ENCODE measurements at places on chromosomes 12 and 14. TPM values are rescaled to one million over a fixed set of nuclear protein-coding genes. Genes with fewer than 3 reads are reported as not detected.

GRCh38 chr14:69591317-69591716 is 16.6 kb upstream of the CCDC177 start:
- DNase-seq = no peak

DNA sequence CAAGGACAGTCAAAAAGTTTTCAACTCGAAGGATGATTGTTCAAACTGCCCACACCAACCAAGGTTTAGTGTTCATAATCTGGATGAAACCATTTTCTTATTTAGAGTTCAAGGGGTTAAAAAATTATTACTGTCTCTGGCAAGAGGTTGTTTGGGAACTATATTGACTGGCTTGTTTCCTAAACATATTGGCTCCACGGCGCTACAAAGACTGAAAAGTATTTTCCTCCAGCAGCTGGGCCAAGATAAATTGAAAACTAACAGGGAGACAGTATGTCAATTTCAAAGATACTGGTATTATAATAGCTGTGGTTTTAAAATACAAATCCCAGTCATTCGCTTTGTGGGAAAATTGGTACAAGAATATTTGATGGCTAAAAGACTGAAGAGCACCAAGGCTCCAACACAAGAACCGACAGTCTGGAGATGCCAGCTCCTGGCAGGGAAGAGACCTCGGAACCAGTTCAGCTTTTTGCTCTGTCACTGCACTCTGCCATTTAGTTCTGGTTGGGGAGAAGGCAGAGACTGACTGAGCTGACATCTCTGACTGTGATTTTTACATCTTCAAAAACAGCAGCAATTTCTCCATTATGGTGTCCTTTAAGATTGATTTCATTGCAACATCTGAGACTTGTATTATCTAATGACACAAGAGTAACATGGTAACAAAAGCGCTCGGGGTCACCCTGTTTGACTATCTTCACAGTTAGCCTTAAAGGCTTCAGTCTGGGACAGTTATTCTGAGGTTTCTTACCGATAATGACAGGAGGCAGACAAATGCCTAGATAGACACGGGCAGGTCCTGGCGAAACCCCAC is 62.0 kb downstream of the ST8SIA1 start:
- DNase-seq = no peak

DNA sequence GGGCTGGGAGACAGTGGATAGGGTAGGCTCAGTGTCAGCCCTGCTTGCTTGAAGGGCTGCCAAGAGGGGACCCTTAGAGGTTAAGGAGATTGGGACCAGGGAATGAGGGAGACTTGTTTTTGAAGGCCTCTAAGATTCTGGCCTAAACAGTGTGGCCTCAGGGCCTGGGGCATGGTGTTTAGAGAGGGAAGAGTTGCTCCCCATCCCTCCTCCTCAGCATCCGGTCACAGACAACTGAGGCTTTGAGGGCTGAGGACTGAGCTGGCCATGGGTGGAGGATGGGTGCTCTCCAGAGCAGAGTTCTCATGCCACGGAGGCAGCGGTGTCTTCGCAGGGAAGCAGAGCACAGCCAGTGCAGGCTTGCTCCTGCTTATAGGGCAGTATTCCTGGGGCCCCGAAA is 49.4 kb downstream of the KRT80 start:
- DNase-seq = no peak

DNA sequence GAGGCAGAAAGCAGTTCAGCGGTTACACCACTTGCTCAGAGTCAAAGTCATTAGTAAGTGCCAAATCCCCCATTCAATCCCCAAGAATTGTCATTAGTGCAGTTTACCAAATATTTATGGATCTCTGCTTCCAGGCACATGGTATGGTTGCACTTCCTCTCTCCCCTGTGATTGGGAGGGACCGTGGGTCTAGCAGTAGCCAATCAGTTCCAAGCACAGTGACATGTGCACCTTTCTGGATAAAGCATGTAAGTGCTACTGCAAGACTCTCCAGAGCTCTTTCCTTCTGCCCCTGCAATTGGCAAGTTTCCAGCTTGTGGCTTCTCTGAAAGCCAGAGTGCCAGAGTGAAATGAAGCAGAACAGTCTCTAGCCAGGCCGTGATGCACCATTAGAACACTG is 85.3 kb upstream of the FLRT2 start:
- no peak for DNase-seq

DNA sequence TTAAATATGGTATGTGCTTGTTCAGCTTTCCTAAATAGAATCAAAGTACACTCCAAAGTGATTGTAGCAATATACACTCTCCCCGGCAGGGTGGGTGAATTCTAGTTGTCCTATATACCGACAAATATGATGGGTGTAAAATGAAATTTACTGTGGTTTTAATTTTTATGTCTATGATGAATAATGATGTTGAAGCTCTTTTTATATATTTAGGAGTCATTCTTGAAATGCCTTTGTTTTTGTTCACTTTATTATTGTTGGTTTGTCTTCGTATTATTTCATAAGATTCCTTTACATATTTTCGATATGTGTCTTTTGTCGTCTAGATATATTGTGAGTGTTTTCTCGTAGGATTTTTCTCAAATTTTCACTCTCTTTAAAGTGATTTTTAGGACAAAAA is 105.7 kb downstream of the PDE3A start:
- no peak for DNase-seq

The NAV3 gene
- total RNA-seq = 2.9 TPM

DNA sequence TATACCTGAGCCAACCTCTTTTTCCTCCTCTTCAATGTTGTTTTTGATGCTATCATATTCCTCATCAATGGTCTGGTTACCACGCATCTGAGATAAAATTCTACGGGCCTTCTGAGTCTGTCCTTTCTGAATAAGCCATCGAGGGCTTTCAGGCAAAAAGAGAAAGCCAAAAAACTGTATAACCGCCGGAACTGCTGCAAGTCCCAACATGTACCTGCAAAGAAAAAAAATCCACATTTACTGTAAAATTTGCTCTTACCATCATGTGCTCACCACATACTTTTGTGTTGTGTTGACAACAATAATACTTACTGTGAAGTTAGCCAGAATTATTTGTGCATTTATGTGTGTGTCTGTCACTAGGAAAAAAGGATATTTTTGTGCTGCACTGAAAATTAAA is 77.6 kb downstream of the SLC2A13 start:
- DNase-seq = no peak

The PLEKHD1 gene
- total RNA-seq = not detected

DNA sequence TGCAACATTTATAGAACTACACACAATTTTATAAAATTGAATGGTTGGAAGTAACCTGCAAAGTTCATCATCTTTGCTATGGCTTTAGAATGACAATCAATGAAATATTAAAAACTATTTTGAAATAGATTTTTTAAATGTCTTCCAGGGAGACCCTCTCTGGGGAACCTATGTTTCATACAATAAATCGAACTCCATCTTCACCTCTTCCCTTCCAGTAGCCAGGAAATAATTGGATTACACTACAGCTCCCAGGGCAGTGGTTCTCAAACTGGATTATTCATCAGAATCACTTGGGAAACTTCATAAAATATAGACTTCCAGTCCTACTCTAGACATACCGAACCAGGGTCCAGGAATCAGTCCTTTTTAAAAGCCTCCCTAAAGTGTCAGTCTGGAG is 328.4 kb downstream of the DUSP6 start:
- DNase-seq = no peak

The SLC4A8 gene
- 1.9 TPM for total RNA-seq

DNA sequence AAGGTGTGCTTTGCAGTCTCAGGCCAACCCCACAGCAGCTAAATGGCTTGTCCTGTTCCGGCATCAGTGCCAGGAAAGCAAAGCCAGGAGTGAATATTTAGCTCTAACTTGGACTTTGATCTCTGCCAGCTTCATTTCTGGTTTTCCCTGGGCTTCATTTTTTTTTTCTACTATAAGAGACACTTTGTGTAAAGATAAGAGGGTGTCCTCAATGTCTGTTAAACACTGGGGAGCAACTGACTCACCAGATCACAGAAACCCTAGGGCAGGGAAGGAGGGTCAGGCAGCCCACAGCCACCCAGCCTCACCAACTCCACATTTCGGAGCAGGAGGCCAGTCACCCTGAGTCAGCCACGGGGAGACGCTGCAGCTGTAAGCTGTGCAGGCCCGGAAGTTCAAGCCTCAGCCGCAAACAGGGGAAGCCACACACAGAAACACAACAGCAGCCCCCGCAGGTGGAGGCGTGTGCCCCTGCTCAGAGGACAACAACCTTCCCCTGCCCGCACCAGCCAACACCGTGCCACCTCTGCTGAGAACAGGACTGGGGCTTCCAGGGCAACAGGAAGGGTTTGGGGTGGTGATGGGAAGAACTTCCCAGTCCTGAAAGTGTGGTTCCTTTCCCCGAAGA is 6.3 kb downstream of the TNFRSF1A start:
- DNase-seq = peak; percentile 93

The NRXN3 gene
- 1.6 TPM for total RNA-seq

The DBX2 gene
- not detected for total RNA-seq

The RTL1 gene
- not detected for total RNA-seq

GRCh38 chr14:64467566-64467965 is 2.3 kb downstream of the AKAP5 start:
- no peak for DNase-seq

DNA sequence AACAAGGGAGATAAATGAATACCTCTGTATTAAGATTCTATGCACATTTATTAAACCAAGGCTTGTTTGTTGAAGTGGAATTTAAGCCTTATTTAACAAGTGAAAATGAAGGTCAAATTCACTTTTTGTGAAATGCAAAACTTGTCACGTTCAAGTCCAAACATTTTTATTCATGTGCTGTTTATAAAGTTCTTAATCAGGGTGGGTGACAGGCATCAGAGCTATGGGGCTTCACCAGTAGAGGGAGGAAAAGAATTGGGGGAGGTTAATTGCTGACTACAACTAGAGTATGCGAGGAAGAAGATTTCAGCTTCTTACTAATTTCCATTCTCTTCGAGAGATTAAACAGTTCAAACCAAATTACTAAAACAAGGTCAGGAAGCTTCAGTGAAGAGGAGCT is 9.7 kb downstream of the MOK start:
- no peak for DNase-seq

The KCNA5 gene
- total RNA-seq = 0.38 TPM

The TAS2R20 gene
- total RNA-seq = 9.1 TPM

The PZP gene
- total RNA-seq = not detected

The SRRM4 gene
- not detected for total RNA-seq

GRCh38 chr12:49368240-49368600 is 958 bp downstream of the SPATS2 start:
- no peak for DNase-seq

- no peak for DNase-seq
Observed at GRCh38 chr12:26658991-26659390, 174.0 kb downstream of the ITPR2 start.
